ENCODE measurements at places on chromosomes 3 and 15. TPM values are rescaled to one million over a fixed set of nuclear protein-coding genes. Genes with fewer than 3 reads are reported as not detected.

Gene CCR4
- 0.56 TPM for total RNA-seq

Gene GCHFR
- 14.1 TPM for total RNA-seq

GRCh38 chr15:79065706-79066376 is 24.7 kb downstream of the RASGRF1 start:
- DNase-seq: no peak
- no peak overlapping the region for H3K4me3 ChIP-seq
- no peaks in the 10 kb centered on the region for H3K4me1 ChIP-seq
- no peak overlapping the region for H3K27ac ChIP-seq

DNA sequence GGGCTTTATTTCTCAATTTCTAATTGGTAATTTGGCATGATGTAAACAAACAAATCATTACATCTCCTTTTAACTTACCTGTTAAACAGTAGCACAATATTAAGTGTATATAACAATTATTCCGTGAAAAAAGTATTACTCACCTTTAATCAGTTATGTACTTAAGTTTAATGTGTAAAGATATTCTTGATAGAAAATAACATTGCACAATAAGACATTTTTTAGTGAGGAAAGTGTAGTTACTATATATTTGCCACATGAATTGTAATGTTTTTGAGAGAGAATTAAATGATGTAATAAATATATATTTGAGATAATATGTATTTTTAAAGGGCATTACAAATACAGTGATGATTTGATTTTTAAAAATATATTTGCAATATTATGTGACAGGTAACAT is 10.9 kb upstream of the CCNB2 start:
- H3K27me3 ChIP-seq: no peaks in the 10 kb centered on the region
- H3K27ac ChIP-seq: no peak overlapping the region
- H3K4me3 ChIP-seq: no peak overlapping the region
- H3K4me1 ChIP-seq: no peaks in the 10 kb centered on the region

- H3K4me3 ChIP-seq: no peak overlapping the region
- DNase-seq: no peak
- peaks cover 3% of the 10 kb centered on the region for H3K4me1 ChIP-seq
- H3K36me3 ChIP-seq: no peaks in the 10 kb centered on the region
- H3K27ac ChIP-seq: no peak overlapping the region
These were observed 7.9 kb upstream of the RARB start for GRCh38 chr3:25420147-25420546.

DNA sequence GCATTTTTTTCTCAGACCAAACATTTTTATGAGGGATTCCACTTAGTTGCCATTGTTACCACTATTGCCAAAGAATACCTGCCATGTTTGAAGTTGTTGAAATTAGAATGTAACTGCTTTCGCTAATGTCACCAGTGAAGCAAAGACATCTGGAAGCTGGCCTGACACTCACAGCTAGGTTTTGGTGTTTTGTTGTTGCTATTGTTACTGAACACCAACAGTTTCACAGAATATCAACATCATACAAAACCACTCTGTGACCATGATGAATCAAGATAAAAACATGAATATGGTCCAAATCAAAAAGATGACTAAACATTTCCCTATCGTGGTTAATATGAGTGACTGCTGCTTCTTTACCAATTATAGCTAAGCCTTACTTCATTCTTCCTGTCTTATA is 6.9 kb upstream of the CFAP20DC start:
- no peak overlapping the region for H3K27ac ChIP-seq
- DNase-seq: no peak
- H3K4me3 ChIP-seq: no peak overlapping the region
- no peaks in the 10 kb centered on the region for H3K27me3 ChIP-seq

All from thoracic aorta (tissue), 2 donors.